Lung (tissue), 17 donors: ENCODE measurements at places on chromosomes 3 and 15. TPM values are rescaled to one million over a fixed set of nuclear protein-coding genes. Genes with fewer than 3 reads are reported as not detected.
A peak's percentile ranks its signal among the peaks of the same experiment; 100 is the strongest.

DNA sequence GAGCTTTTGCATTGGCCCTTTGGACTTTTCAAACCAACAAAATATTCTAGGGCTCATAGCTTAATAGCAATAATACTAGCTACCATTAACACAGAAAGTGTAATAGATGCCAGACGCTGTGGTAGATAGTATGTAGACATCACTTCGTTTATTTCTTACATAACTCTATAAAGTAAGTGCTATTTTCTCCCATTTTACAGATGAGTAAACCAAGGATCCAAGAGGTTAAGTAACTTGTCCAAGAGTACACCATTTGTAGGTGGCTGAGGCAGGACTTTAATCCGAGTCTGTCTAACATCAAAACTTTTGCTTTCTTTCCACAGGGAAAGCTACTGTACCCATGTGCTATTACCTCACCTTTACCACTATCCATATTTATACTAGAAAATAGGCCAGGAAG lies 12.0 kb downstream of the EID1 start:
- DNase-seq = no peak

- peak; percentile 94 for DNase-seq
These were observed 90.5 kb downstream of the DNASE1L3 start for GRCh38 chr3:58120075-58120812.

DNA sequence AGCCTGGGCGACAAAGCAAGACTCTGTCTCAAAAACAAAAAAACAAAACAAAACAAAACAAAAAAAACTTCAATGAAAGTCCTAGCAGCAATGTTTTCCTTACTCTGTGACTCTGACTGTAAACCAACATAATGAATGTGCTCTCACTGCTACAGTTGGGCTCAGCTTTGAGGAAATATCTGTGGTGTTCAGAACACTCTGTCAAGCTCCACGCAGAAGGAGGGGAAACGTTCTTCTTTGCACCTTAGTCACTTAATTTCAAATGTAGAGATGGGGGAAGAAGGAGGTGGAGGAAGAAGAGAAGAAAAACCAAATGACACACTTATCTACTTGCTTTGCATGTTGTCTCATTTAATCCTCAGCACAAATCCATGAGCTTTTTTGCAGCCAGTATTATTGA lies 107.1 kb upstream of the UBE3A start:
- DNase-seq = no peak

GRCh38 chr15:101049282-101049681 lies 130.1 kb downstream of the LRRK1 start:
- peak; percentile 5 for DNase-seq

GRCh38 chr15:97881346-97881965 lies 79.0 kb upstream of the ARRDC4 start:
- no peak for DNase-seq

DNA sequence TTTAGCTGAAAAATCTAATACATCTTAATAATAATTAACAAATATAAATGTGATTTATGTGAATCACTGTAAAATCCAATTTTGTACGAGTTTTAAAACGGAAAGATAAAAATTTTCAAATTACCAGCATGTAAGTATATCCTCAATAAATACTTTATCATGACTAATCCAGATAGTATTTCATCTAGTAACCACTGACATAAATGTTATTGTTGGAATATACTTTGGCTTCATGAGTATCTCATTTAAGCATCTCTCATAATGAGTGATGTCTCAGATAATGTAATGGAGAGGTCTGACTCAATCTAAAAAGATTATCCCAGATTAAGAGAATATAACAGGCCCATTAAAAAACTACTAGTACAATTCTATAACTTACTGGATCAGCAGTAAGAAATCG lies 216.3 kb downstream of the STAG1 start:
- DNase-seq = no peak

The SEC22C gene
- 35.1 TPM for total RNA-seq

The CATSPER2 gene
- 1.8 TPM for total RNA-seq

The SLC28A1 gene
- total RNA-seq = not detected

DNA sequence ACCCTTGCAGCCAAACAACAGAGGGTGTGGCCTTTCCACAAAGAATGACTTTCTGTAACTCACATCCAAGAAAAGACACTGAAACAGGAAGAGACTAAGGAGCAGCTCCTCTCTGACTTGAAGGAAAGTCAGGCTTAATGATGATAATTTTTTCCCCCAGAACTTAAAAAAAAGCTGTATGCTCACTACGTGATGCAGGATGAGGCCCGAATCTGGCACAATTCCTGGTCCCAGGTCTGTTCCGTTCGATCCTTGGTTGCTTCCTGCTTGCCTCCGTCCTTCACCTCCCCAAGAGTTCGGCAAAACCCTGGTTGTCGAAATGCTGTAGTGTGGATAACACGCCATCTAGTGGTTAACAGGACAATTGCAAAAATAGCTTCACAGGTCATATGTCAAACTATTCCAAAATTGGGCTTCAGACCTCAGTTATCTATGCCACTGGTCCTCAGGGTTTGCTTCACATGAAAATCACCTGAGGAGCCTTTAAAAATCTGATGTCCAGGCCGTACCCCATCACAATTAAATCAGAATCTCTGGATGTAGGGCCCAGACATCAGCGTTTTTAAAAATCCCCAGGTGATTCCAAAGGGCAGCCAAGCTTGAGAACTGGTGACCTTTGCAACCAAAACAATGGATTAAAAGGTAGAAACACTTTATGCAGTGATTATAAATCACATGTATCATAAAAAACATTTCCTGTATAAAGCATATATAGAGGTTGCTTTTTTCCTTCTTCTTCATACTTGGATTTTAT lies 28.1 kb upstream of the SYNM start:
- peak; percentile 86 for DNase-seq

GRCh38 chr3:133256787-133257483 lies 142.9 kb upstream of the BFSP2 start:
- no peak for DNase-seq

GRCh38 chr3:61177450-61177849 lies 73.8 kb downstream of the FHIT start:
- no peak for DNase-seq

- DNase-seq = peak; percentile 51
These were observed 200.1 kb upstream of the KBTBD8 start for GRCh38 chr3:66797889-66798560.

- no peak for DNase-seq
These were observed 156.2 kb upstream of the COL8A1 start for GRCh38 chr3:99482191-99482590.

DNA sequence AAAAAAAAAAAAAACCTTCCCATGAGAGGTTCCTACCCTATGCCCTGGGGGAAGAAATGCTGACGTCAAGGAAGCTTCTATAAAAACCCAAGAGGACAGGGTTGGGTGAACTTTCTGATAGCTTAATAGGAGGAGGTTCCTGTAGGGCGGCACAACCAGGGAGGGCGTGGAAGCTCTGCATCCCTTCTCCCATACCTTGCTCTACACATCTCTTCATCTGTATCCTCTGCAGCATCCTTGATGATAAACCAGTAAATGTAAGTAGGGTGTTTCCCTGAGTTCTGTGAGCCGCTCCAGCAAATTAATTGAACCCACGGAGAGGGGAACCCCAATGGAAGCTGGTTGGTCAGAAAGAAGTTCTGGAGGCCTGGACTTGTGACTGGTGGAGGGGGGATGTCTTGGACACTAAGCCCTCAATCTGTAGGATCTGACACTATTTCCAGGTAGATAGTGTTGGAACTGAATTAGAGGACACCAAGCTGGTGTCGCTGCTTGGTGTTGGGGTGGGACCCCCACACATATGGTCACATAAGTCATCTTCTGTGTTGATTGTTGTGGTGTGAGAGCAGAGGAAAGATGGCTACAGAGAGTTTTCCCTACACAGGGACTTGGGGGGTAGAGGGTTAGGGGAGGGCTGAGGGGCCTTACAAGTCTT lies 91.5 kb downstream of the ST6GAL1 start:
- DNase-seq = no peak

- no peak for DNase-seq
These were observed 48.5 kb upstream of the RYR3 start for GRCh38 chr15:33262306-33262705.

The PRRT3 gene
- 5.2 TPM for total RNA-seq

GRCh38 chr15:38257676-38258075 lies 5.0 kb downstream of the SPRED1 start:
- no peak for DNase-seq

DNA sequence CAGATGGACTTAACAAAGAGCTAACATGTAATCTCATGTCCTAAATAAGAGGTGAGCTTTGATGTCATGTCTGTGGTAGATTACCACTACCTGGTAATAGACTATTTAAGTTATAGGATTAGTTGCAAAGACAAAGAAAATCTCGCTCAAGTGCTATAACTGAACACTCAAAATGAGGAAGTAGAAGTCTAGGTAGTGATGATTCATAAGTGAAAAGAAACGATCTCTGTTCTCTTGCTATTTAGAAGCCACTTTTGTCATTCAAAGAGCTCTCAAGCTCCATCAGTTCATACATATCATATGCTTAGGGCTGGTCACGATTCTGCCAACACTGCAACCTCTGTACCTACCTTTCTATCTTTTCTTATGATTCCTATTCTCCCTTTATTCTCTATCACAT lies 110.9 kb downstream of the EDEM1 start:
- DNase-seq = no peak

DNA sequence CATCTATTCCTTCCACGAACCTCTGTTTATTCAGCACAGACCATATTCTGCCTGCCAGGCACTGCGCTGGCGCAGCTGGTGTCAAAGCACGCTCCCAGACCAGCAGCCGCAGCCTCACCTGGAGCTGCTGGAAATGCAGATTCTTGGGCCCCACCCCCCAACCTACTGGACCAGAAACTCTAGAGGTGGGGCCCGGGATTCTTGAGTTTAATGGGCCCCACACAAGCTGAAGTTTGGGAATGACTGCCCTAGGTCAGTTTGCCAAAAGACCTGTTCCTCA lies 7.0 kb downstream of the CHST13 start:
- DNase-seq = no peak

The IL1RAP gene
- 34.2 TPM for total RNA-seq

The DUOXA1 gene
- 42.6 TPM for total RNA-seq

DNA sequence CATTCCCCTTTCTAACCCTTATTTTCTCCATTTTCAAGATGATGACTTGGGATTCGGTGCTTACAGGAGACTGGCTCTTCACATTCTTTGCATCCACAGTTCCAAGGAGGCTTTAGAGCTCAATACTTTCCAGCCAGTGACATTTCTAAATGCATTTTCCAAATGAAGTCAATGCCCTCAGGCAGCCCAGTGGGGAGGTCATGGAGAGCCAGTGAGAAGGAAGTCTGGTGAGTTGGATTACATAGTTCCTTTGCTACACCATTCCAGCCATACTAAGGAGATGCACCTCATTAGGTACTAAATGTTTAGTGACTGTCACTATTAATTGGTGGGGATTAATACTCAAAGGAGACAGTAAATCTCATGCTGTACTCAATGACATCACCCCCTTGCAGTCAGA lies 248.1 kb downstream of the LRRN1 start:
- DNase-seq = no peak

The ALDH1L1 gene
- 0.51 TPM for total RNA-seq

- DNase-seq = no peak
These were observed 75.7 kb downstream of the NLGN1 start for GRCh38 chr3:173473237-173473636.

DNA sequence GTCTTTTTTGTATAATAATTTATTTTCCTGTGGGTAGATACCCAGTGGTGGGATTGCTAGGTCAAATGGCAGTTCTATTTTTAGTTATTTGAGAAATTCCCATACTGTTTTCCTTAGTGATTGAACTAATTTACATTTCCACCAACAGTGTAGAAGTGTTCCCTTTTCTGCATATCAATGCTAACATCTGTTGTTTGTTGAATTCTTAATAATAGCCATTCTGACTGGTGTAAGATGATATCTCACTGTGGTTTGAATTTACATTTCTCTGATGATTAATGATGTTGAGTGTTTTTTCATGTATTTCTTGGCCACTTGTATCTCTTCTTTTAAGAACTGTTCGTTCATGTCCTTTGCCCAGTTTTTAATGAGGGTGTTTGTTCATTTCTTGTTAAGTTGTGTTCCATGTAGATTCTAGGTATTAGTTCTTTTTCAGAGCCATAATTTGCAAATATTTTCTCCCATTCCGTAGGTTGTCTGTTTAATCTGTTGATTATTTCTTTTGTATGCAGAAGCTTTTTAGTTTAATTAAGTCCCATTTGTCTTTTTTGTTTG lies 713.3 kb upstream of the EPHA6 start:
- DNase-seq = no peak

GRCh38 chr15:60370105-60370868 lies 27.5 kb downstream of the ANXA2 start:
- DNase-seq = no peak

DNA sequence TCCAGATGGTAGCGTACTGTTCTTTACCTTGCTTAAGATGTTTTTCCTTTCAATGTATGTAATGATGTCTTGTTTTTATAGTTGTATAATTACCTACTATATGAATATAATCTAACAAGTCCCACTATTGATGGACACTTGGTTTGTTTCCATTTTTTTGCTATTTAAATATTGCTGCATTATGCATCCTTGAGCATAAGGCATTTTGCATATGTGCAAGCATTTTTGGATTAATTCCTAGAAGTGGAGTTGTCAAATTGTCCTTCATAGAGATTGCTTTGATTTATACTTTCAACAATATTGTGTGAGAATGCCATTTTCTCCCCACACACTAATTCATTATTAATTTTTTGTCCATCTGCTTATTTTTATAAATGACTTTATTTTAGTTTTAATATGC lies 17.7 kb downstream of the TOPAZ1 start:
- no peak for DNase-seq

- DNase-seq = no peak
These were observed 8.6 kb upstream of the IL20RB start for GRCh38 chr3:136949146-136949545.

GRCh38 chr3:170437696-170438407 lies 19.2 kb downstream of the CLDN11 start:
- DNase-seq = peak; percentile 24

The GLDN gene
- 75.8 TPM for total RNA-seq

DNA sequence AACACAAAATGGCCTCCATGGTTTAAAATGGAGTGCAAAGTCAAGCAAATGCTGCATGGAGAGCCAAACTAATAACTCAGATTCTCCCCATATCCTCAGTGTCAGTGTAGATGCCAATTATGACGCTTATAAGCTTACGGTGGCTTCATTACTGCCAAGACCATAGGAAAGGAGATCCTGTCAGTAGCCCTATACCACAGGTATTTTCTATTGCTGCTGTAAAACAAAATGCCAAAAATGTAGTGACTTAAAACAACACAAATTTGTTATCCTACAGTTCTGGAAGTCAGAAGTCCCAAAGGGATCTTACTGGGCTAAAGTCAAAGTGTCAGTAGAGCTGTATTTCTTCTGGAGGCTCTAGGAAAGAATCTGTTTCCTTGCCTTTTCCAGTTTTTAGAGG lies 149.8 kb upstream of the GBE1 start:
- DNase-seq = no peak

The WDR76 gene
- total RNA-seq = 5.6 TPM
